ENCODE measurements at places on chromosomes 16 and 17. TPM values are rescaled to one million over a fixed set of nuclear protein-coding genes. Genes with fewer than 3 reads are reported as not detected.

DNA sequence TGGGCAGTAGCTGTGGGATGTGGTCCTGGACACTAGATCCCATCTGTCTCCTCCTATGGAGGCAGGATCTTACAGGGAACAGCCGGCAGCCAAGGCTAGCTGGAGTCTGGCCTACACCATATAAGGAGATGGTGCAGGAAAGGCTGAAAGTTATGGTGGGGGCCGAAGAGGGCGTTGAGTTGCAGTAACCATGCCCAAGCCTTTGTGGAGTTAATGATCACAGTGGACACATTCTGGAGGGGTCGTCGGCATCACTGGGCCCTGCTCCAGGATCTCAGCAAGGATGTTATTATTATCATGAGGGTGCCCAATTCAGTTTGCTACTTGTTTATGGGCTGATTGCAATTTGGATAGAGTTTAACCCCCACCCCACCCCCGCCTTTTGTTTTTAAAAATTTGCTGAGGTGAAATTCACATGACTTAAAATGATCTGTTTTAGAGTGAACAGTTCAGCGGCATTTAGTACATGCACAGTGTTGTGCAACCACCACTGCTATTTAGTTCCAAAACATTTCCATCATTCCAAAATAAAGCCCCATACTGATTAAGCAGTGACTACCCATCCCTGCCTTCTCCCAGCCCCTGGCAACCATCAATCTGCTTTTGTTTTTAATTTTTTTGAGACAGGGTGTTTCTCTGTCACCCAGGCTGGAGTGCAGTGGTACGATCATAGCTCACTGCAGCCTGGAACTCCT lies 184.3 kb upstream of the CACNG3 start:
- DNase-seq: no peak

DNA sequence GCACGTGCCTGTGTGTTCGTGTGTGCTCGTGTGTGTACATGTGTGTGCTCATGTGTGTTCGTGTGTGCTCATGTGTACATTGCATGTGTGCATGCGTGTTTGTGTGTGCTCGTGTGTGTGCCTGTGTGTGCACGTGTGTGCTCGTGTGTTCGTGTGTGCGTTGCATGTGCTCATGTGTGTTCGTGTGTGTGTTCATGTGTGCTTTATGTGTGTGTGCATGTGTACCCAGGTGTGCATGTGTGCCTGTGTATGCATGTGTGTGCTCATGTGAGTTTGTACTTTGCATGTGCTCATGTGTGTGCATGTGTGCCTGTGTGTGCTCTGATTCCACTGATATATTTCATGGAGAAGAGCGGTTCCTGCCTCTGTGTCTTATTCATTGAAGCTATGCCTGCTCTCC lies 265.5 kb downstream of the FOXL1 start:
- no peak for DNase-seq

DNA sequence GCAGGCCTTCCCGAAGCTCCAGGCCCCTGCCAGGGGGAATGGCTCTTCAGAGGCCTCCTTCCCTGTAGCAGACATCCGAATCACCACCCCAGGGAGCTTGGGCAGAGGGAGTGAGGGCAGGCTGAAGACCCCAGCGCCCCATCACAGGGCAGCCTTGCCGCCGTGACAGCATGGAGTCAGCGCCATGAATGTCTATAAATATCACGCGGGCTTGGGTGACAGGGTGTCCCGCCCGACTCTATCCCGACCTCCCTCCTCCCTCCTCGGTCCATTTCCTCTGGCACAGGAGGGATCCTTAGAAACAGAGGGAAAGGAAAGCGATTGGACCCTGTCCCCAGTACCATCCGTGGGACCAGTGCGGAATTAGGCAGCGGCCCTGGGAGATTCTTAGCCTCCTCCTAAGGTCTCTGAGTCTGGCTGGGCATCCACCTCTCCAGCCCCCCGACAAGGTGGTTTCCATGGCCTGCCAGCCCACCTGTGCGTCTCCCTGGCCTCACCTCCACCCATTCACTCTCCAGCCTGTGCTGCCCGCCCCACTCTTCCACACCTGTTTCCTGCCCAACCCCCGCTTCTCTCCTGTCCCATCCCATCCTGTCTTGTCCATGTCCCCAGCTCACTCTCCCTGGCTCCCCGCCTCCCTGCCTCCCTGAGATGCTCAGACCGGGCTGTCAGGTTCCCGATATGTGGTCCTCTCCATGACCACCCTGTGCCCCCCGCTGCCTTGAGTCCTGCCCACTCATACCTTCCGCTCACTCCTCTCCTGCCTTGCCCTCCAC lies 5.1 kb downstream of the ATP2A1 start:
- DNase-seq: no peak

Gene TM4SF5
- not detected for total RNA-seq

Gene SLC5A2
- total RNA-seq: not detected

GRCh38 chr17:17710728-17711541 lies 29.7 kb downstream of the RAI1 start:
- peak; percentile 53 for DNase-seq

- DNase-seq: no peak
Observed at GRCh38 chr16:57759541-57760356, 24.2 kb downstream of the KATNB1 start.

DNA sequence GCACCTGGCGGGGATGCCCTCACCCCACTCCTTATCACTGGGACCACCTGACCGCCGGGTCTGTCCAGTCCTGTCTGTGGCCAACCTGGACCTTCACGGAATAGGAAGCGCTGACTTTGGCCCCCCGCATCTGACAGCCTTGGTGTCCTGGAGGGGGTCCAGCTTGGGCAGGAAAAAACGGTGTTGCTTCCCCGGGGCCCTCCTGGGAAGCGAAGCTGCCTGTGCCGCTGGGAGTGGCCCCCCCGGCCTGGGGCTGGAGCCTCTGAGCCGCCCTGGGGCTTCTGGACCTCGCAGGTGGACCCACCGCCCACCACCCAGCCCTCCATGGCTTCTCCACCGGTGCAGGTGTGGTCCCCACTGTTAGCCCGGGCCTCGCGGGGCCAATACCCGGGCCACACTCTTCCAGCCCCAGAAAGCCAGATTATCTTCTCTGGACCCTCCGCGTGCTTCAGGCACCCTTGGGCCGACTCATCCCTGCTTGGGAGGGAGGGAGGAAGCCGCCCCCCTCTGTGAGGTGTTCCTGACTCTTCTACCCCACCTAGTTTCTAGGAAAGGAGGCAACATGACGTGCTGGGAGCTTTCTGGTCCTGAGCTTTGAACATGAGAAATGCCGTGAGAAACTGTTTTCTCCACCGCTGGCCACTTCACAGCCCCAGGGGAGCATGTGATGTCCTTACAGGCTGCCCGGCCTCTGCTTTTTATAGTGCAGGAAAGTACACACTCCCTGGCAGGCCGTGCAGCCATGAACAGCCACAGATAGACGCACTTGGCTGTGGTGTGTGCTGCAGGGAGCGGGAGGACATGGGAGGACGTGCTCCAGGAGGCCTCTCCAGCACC lies 1.1 kb downstream of the C1QTNF1 start:
- DNase-seq: no peak

Gene CACNA1H
- 25.0 TPM for total RNA-seq

- no peak for DNase-seq
Observed at GRCh38 chr16:87207509-87207908, 109.7 kb downstream of the C16orf95 start.

GRCh38 chr16:24999088-24999670 lies 16.0 kb downstream of the ARHGAP17 start:
- DNase-seq: no peak

DNA sequence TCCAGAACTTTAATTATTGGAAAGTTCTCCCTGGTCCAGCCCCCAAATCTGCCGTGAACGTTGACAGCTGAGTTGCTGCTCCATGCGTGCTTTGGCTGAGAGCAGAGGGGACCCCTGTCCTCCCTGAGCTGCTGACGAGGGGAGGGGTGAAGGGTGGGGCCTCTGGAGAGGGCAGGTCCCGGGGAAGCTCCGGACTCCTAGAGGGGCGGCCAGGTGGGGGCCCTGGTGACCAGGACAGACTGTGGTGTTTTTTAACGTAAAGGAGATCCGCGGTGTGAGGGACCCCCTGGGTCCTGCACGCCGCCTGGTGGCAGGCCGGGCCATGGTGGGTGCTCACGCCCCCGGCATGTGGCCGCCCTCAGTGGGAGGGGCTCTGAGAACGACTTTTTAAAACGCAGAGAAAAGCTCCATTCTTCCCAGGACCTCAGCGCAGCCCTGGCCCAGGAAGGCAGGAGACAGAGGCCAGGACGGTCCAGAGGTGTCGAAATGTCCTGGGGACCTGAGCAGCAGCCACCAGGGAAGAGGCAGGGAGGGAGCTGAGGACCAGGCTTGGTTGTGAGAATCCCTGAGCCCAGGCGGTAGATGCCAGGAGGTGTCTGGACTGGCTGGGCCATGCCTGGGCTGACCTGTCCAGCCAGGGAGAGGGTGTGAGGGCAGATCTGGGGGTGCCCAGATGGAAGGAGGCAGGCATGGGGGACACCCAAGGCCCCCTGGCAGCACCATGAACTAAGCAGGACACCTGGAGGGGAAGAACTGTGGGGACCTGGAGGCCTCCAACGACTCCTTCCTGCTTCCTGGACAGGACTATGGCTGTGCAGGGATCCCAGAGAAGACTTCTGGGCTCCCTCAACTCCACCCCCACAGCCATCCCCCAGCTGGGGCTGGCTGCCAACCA lies at the start of gene MC1R:
MC1R (plus strand) TSS at position 410 of the 895 bp plus-strand sequence; CDS start at position 807, 397 bp downstream.
- peak; percentile 75 for DNase-seq

Gene CD300LB
- not detected for total RNA-seq

- DNase-seq: peak; percentile 38
Observed at GRCh38 chr16:11915114-11915643, 577 bp downstream of the GSPT1 start.

Gene ERI2
- 24.9 TPM for total RNA-seq

- DNase-seq: no peak
Observed at GRCh38 chr17:17528696-17529652, 32.8 kb upstream of the RASD1 start.

Gene WSCD1
- total RNA-seq: 0.28 TPM

DNA sequence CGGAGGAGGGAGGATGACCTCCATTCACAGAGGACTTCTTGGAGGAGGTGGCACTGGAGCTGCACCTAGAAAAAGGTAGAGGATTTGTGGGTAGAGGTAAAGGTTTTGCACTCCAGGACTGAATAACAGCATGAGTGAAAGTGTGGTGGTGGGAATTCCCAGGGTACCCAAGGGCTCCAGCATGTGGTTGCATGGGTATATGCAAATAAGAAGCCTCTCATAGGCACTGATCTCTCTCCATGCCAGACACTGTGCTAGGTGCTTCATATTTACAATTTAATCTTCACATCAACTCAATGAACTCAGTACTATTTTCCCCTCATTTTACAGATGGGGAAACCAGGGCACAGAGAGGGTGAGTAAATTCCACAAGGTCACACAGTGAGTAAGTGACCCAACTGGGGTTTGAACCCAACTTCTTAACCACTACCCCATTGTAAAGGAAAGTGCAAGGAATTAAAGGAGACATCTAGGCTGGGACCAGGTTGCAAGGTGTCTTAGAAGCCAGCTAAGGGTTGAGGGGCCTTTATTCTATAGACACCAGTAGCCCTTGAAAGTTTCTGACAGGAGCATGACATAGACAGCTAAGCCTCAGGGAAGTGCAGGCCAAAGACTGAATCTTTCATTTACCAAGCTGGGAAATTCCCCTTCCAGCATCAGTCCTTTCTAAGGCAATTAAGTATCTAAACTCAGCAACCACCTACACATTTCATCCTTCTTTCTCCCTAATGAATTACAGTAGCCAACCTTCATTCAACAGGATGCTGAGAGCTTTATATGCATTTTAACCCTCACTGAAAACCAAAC lies 21.3 kb downstream of the SCNN1B start:
- DNase-seq: no peak

DNA sequence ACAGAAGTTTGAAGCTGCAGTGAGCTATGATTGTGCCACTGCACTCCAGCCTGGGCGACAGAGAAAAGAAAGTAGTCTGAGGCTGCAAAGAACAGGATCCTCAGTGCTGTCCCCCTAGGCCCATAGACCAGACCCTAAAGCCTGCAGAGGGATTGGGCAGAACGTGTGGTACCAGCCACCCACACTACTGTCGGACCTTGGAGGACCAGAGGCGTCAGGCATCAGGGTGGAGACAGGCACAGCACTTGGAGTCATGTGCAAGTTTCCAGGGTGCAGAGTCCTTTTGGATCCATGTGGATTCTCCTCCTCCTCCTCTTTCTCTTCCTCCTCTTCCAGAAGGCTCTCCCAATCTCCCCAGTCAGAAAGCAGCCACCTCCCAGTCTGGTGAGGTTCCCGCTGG lies 2.2 kb downstream of the SDR42E2 start:
- DNase-seq: no peak

Gene PLA2G10
- total RNA-seq: not detected

GRCh38 chr17:4485676-4486646 lies 12.7 kb upstream of the SPNS2 start:
- DNase-seq: no peak

Gene SPATA22
- not detected for total RNA-seq

- peak; percentile 84 for DNase-seq
Observed at GRCh38 chr17:7440113-7440833, 961 bp downstream of the FGF11 start.

Gene ANKRD40CL
- not detected for total RNA-seq

Gene FDXR
- 22.3 TPM for total RNA-seq

DNA sequence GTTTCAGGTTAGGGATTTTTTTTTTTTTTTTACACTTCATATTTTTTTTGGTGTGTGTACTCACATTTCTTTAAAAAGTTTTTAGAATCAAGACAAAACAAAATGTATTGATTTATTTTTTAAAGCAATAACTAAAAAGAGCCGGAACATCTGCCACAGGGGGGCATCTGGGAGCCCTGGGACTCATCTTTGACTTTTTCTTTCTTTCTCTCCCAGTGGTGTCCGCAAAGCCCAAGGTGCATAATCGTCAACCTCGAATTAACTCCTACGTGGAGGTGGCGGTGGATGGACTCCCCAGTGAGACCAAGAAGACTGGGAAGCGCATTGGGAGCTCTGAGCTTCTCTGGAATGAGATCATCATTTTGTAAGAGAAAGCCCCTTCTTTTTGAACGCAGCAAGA lies 36.3 kb downstream of the WWP2 start:
- peak; percentile 15 for DNase-seq

- DNase-seq: no peak
Observed at GRCh38 chr17:48494335-48494734, 36.5 kb downstream of the HOXB1 start.

DNA sequence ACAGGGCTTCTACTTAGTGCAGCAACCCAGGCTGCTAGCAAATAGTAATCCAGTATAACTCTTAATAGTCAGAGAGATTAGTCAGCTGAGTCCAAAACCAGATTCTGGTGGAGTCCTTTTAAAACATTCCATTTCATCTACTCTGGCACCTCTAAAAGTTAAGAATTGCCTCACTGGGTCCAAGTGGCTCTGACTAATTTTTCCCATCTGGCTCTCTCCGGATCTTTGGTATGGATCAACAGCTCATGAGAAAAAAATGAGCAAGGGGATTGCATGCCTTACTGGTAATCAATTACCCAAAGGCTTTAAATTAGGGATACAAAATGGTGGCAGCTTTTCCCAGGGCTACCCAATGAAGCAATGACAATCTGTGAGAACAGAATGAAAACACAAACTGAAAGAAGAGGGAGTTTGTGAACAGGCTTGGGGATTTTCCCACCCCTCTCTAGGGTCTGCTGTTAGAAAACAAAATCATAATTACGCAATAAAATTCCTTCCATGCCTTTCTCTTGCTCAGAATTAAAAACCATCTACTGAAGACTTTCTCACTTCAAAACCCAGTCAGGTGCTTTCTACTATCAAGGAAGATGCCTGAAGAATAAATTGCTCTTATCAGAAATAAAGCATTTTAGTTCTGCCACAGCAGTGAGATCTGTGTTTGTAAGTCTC lies 84.6 kb upstream of the PMFBP1 start:
- no peak for DNase-seq

Gene HSPB9
- total RNA-seq: not detected
